ENCODE measurements at places on chromosomes 4 and X. TPM values are rescaled to one million over a fixed set of nuclear protein-coding genes. Genes with fewer than 3 reads are reported as not detected.

Gene PNMA6F
- total RNA-seq: not detected

Gene INTU
- 3.3 TPM for total RNA-seq

Gene IGFBP7
- total RNA-seq: 287 TPM

Gene PABPC1L2A
- not detected for total RNA-seq
